ENCODE measurements at places on chromosomes 4 and X.

GRCh38 chrX:154366666-154367055, 7.8 kb downstream of the FLNA start:
- no peak for DNase-seq

DNA sequence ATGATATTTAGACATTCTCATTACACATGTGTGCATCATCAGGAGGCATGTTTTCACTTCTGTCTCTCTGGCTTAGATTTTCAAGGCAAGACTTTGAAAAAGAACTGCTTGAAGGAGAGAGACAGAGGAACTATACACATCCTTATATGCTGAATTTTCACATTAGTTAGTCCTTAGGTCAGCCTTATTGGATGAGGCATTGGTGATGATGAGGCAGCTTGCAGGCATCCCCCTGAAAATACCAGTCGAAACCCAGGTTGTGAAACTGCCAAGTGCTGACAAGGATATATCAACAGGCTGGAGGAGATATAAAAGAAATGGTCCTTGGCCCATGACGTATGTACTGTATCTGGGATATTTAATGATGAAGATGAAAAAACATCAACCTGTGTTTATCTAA, 297.2 kb upstream of the AADAT start:
- no peak for DNase-seq

- no peak for DNase-seq
Observed at GRCh38 chr4:90071289-90072235, 55.6 kb upstream of the CCSER1 start.

DNA sequence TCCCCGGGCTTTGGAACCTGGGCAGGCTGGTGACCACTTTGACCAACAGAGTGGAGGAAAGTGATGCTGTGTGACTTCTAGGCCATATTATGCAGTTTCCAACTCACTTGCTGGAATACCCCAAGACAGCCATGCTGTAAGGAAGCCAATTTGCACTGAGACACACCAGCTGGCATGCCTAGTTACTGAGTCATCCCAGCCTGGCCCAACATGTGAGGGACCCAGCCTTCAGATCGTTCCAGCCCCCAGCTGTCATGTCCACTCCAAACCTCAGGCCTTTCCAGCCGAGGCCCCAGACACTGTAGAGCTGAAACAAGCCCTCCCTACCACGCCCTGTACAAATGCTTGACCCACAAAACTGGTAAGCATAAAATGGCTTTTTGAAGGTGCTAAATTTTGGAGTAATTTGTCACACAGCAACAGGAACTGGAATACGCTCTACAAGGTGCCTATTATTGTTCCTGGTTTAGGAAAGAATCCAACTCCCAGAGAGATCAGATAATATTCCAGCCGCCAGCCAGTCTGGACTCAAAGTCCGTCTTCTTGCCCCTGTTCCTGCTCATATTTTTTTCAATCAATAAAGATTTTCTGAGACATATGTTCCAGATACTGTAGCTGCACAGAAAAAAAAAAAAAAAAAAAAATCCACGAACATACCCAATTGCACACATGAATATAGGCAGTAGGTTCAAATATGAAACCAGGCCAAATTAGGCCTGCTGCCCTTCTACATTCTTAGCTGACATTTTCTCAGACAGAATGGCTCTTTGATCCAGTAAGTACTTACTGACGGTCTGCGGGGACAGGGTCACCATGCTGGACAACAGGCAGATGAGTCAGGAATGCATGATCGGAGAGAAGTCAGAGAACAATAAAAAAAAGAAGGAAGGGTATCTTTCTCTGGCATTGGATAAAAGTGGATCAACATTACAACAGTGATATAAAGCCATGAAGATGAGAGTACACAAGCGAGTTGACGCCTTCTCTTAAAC, 35.1 kb downstream of the SH3KBP1 start:
- DNase-seq: no peak

DNA sequence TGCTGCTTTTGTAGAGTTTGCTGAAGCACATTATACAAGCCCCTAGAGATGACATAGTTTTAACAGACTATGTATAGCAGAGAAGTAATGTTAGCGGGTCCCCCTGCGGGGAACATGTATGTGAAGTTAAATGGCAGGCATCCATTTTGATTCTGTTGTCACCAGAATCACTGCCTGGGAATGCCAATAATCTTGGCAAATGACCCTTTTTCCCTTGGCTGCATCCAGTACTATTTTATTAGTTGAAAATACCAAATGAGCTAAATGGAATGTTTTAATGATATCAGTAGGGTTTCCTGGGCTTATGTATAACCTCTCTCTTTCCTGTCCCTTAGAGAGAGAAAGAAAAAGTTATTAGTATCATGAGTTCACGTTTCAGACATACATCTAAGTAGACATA, 93.6 kb downstream of the LIMCH1 start:
- DNase-seq: no peak

GRCh38 chr4:188411805-188412204, 272.6 kb downstream of the TRIML1 start:
- no peak for DNase-seq

- no peak for DNase-seq
Observed at GRCh38 chr4:4872314-4872903, 12.9 kb downstream of the MSX1 start.

DNA sequence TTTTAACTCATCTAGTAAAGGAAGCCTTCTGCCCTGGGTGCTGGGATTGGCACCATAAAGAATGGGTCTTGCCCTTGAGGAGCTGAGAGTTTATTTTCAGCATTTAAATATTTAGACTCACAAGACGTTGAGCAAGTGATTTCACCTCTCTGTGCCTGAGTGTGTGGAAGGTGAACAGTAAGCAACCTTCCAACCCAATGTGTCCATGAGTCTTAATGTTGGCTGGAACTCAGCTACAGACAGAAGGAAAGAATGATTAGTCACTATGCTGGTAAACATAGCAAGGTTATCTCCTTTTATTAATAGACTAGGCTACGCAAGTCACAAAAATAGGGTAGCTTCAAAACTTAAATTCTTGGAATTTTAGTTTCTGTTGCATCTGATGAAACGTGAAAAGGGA, 277.4 kb upstream of the GATB start:
- no peak for DNase-seq

- DNase-seq: no peak
Observed at GRCh38 chr4:153209410-153209809, 5.2 kb downstream of the TRIM2 start.

DNA sequence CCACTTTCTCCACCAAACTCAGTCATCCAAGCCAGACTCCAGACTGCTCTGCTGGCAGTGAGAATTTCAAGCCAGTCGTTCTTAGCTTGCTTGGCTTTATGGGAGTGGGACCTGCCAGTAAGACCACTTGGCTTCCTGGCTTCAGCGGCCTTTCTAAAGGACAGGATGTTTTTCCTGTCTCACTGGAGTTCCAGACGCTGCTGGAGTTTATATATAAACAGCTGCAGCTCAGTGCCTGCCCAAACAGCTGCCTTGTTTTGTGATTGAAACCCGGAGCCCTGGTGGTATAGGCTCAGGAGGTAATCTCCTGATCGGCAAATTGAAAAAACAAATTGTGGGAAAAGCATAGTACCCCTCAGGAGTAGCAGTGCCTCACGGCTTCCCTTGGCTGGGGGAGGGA, 1165.8 kb upstream of the ADGRL3 start:
- DNase-seq: no peak

DNA sequence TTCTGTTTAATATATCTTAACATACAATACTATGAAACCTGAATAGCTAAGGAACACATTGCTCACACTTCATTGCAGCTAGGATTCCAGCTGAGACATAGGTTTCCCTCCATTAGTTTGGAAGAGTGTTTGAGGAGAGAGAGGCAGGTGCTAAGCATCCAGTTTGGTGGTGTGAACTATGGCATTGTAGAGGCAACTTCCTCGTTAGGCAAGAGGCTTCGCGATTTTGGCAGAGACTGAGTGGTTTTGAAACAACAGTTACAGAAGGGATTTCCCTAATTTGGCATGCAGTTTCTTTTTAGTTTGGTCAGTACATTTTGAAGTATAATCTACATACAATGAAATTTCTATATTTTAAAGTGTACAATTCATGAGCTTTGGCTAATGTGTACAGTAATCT, 117.1 kb upstream of the BMP3 start:
- no peak for DNase-seq

GRCh38 chr4:123575291-123575690, 178.7 kb downstream of the SPRY1 start:
- no peak for DNase-seq

DNA sequence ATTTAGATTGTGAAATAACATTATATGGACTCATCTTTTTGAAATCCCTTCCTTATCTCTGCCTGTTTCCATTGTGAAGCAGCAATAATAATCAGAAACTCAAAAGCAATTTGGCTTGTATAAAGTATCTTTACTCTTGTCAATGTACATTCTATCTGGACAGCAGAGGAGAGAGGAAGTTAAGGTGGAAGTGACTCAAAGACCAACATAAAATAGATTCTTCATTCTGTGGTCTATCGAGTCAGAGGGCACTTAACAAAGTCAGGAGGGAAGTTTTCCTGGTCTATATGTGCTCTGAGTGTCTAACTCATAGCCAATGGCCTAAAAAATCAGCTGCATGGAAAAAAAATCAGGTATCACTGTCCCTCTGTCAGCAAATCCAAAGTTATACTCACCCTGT, 155.5 kb downstream of the EMCN start:
- DNase-seq: no peak

GRCh38 chr4:113512880-113513279, 248.7 kb downstream of the CAMK2D start:
- no peak for DNase-seq

GRCh38 chr4:145720656-145721055, 40.7 kb downstream of the C4orf51 start:
- DNase-seq: no peak

- no peak for DNase-seq
Observed at GRCh38 chr4:84151574-84151973, 347.5 kb downstream of the NKX6-1 start.

GRCh38 chr4:112677519-112678091, 40.7 kb downstream of the LARP7 start:
- DNase-seq: no peak

GRCh38 chr4:38386005-38386551, 277.9 kb upstream of the KLF3 start:
- DNase-seq: no peak

- DNase-seq: no peak
Observed at GRCh38 chr4:113260688-113261087, 211.2 kb downstream of the ANK2 start.

DNA sequence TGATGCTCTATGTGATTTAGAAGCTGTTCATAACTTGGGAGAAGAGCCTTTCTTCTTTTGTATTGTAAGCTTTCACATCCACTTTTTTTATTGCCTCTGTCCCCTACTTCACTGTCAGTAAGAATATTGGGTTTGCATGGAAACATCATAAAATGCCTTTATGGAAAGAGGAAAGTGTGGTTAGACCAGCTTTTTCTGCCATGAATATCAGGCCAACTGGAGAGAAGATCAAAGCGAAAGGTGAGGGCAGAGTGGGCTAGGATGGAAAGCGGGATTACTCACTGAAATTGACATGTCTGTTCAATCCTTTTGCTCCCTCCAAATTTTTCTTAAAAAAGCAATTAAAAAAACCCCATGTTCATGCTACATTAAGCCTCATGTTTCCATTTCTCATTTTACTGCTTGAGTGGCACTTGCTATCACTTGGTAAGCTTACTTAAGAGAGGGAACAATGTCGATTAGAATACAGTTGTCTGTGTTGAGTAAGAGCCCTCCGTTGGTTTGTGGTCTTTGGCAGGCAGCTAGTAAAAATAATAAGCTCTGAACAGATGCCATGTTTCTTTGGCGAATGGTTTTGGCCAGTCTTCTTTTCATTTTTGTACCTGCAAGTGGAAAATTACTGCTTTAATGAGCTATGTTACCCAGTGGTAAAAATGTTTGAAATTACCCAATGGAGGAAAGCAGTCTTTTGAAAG, 35.9 kb downstream of the SUPT20HL1 start:
- no peak for DNase-seq

- DNase-seq: no peak
Observed at GRCh38 chr4:6301051-6301731, 31.5 kb downstream of the WFS1 start.

DNA sequence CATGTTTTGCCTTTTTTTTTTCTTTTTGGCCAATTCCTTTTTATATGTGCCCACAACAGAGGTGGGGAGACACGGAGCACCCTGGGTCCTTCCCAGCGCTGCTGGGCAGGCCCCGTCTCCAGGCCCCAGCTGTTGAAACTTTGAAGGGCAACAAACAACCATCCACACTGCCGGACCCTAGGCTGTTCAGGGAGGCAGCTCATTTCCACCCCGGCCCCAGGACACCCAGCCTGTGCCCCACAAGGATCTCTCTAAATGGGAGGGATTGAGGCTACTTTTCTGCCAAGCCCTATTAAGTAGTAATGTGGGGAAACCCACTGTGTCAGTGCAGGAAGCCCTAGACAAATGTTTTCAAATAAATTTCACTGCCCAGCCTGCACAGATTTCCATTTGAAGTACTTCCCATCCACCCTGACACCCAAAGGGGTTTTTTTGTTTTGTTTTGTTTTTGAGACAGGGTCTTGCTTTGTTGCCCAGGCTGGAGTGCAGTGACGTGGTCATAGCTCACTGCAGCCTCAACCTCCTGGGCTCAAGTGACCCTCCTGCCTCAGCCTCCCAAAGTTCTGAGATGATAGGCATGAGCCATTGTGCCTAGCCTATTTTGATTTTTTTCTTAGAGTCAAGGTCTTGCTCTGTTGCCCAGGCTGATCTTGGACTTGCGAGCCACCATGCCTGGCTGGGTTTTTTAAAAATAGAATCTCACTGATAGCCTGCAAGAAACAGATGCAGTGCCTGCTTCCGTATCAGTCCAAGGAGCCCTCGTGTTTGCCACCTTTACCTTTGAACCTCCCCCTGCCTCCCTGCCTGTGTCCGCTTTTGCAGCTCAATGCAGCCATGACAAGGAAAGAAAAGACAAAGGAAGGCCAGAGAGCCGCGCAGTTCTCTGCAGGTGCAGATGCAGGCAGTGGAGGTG, 13.4 kb upstream of the CLCN4 start:
- no peak for DNase-seq

DNA sequence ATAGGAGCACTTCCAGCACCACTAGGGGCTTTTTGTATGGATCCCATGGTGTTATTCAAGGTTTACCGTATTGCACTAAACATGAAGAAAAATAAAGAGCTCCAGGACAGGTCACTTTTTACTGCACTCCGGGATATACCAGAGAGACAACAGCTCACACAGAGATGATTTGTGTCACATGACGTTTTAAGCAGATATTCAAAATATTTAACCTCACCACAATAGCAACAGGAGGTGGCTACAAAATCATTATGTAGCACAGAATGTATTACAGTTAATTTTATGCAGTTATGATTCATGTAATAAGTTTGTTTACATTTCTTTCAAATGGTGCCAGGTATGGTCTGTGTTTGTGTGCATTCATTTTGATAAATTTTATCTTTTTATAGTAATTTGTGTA, 100.6 kb downstream of the LUZP4 start:
- no peak for DNase-seq

GRCh38 chrX:64218023-64218422, 12.4 kb downstream of the ASB12 start:
- DNase-seq: no peak

DNA sequence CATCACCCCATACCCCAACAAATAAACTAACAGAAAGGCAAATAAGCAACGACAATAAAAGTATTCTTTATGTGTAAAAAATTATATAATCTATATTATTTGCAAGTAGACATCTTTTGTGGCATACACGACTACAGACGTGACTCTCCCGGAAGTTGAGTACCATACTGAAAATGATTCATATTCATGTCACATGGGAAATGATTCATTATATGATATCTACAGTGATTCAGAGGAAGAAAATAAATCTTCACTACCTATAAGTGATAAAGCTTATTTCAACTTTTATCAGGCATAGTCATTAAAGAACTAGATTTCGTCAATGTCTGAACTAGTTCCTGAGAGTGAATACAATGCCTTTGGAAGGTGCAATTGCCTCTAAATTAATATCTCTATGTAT, 4.6 kb upstream of the ANTXR2 start:
- DNase-seq: no peak

All from thoracic aorta (tissue), 2 donors.